ENCODE measurements at places on chromosomes 6 and 20.
A peak's percentile ranks its signal among the peaks of the same experiment; 100 is the strongest.

GRCh38 chr6:38187325-38187724, 367.8 kb downstream of the ZFAND3 start:
- DNase-seq, result peak; percentile 90

- DNase-seq, result no peak
Measured at GRCh38 chr6:149723262-149723661, 5.4 kb upstream of the LATS1 start.

DNA sequence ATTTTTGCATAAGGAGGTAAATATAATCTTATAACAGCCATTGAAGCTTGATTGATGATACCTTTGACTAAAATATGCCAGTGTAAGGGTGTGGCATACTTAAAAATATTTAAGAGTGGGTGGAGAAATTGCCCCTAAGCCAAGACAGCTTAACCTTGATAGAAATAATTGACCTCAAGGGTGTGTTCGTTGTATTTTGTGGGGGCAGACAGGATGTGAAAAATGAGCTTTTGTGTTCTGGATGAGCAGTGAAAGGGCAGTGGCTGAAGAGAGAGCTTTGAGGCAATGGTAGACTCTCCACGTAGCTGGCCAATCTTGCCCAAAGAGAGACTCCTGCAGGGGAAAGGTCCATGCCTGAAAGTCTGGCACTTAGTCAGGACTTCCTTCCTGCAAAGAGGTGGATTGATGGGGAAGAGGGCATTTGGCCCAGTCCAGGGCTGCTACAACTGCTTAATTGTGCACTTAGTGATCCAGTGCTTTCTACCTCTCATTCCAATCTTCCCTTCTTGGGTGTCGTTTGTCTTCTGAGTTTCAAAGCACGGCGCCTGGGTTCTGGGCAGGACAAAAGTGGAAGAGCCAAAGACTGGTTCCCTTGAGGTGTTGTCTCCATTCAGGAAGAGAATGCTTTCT, 15.6 kb upstream of the CD109 start:
- DNase-seq, result no peak

DNA sequence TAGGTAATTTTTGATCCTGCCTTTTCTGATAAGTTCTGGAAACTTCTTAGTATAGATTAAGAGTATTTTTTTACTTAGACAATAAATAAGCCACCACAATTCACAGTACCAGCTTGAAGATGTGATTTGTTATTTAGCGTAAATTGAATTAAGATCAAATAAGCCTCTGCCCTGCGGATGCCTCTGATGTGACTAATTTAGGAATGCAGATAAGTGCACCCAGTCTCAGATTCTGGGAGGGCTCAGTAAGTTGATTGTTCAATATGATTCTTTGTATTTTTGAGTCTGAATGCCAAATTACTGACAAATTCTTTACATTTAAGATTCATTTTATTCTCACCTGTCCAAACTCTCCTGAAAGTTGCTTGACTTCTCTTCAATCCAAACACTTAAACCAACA, 147.5 kb downstream of the THBS2 start:
- DNase-seq, result no peak

GRCh38 chr20:33653218-33653899, 8.8 kb upstream of the C20orf144 start:
- DNase-seq, result peak; percentile 88

DNA sequence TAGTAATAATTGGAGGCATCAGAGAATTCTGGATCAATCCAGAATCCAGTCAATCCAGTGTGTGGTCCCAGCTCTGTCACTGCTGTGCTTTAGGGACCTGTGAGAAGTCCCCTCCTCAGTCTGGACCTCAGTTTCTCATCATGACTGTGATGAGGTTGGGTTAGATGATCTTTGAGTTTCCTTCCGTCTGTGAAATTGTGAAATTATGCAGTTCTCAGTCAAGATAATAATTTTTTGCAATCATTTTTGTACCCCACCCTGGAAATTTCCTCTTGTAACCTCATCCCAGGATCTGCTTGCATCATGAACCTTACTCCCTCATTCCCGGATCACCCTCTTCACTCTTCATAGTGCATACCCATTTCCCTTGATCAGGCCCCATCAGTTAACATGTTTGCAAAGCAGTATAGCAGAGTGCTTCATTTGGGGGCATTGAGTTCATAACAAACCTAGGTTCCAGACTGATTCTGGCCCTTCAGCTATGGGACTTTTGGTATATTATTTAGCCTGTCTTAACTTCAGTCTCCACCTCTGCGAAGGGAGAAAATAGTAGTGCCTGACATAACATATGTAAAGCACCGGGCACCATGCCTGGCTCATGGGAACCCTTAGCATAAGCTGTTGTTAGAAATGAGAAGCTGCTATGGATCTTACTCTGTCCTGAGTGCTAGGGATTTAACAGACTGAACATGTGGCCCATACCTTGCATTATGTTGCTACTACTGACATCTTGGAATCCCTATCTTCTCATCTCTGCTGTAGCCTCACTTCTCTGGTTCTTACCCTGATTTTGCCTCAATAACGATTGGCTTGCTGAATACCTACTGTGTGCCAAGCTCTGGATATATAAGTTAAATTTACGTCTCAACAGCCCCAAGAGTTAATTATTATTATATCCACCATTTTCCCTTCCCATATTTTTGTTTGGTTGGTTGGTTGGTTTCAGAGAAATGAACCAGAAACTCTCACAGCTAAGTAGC, 1.3 kb downstream of the ZNF76 start:
- no peak for DNase-seq

DNA sequence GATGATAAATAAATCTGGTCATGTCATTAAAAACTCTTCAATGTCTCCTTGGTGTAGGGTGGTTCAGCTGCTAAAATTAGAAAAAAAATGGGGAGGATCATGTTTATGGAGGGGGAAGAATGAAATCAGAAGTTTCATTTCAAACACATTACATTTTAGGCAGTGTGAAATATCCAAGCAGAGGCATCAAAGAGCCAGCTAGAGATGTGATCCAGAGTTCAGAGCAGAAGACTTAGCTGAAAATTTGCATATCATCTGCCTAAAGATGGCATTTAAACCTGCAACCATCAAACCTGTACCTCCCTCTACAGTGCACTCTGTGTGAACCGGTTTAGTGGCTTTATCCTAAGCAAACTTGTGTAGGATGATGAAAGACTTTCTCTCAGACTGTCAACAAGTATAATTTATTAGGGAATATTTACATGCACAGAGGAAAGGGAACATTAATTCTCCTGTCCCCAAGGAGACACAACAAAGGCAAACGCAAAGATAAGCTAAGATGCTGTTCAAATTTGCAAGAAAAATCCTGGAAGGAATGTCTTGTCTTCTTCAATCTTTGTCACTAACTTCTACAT, 84.8 kb upstream of the PLEKHG1 start:
- DNase-seq, result no peak

- DNase-seq, result peak; percentile 87
Measured at GRCh38 chr20:1087311-1087905, 31.0 kb upstream of the PSMF1 start.

GRCh38 chr20:9015984-9016324, 52.9 kb upstream of the PLCB4 start:
- no peak for DNase-seq

- no peak for DNase-seq
Measured at GRCh38 chr6:1574083-1574761, 35.5 kb upstream of the FOXC1 start.

DNA sequence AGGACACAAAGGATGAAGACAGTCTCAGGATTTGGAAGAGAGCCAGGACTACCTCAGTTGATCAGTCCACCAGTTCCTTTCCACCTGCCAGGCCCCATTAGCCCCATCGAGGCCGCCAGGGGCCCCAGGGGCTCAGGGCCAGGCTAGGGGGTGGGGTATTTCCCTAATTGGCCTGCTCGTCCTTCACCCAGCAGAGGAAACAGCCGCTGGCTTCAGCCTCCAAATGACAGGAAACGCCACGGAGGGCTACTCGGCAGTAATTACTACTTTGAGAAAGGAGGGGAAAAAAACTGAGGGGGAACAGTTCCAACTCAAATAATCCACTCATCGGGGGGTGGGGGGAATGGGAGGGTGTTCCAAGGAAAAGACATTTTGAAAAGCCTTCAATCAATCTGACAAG, 42.7 kb downstream of the MAFB start:
- no peak for DNase-seq

GRCh38 chr6:27775796-27776184, 136.4 kb downstream of the OR2B2 start:
- no peak for DNase-seq

- no peak for DNase-seq
Measured at GRCh38 chr6:52675372-52675771, 4.5 kb downstream of the TMEM14A start.

- no peak for DNase-seq
Measured at GRCh38 chr20:5056801-5057599, 55.7 kb upstream of the SLC23A2 start.

DNA sequence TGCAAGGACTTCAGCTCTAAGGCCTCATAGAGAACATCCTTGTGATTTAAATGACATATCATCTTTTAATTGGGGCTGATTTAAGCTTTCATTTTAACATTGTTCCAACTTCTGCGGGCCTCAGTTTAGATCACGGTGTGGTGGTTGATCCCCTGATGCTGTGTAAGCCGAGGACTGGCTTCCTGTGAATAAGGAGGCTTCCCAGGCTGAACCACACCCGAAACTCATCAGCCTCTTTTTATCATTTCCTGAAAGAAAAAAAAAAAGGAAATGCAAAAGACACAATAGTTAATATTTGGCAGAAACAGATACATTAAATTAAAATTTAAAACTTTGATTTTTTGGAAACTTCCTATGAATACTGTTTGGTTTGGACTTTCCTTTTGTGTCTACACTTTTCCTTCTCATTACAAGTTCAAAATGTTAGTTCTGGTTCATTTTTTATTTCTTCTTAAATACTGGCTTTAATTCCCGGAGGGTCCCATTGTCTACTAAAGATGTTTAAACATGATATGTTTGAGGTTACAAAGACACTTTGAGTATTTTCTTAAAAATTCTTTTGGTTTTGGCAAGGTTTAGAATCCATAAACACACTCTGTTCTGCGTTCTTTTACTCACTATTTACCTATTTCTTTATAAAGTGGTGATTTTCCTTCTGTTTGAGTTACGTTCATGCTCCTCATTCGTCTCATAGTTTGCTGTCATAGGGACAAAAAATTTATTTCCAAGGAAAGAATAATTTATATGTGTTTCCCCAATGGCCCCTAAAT, 230.0 kb upstream of the SULF2 start:
- DNase-seq, result no peak

- no peak for DNase-seq
Measured at GRCh38 chr6:148846778-148847761, 100.2 kb downstream of the UST start.

GRCh38 chr6:3612341-3613041, 139.0 kb downstream of the PXDC1 start:
- peak; percentile 88 for DNase-seq

DNA sequence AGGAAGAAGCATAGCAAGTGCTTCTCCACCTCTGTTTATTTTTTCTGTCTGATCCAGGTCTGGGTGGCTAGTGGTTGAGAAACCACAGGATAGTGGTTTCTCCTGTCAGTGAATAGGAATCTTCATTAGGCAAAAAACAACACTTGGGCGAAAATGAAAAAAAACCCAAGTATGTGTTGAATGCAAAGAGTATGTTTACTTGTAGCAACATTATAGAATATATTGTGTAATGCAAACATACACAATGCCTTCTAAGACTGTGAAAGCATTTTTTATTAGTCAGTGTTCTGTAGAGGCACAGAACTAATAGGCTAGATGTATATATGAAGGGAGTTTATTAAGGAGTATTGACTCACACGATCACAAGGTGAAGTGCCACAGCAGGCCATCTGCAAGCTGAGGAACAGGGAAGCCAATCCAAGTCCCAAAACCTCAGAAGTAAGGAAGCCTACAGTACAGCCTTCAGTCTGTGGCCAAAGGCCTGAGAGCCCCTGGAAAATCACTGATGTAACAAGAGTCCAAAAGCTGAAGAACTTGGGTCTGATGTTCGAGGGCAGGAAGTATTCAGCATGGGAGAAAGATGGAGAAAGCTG, 111.1 kb downstream of the UST start:
- no peak for DNase-seq

DNA sequence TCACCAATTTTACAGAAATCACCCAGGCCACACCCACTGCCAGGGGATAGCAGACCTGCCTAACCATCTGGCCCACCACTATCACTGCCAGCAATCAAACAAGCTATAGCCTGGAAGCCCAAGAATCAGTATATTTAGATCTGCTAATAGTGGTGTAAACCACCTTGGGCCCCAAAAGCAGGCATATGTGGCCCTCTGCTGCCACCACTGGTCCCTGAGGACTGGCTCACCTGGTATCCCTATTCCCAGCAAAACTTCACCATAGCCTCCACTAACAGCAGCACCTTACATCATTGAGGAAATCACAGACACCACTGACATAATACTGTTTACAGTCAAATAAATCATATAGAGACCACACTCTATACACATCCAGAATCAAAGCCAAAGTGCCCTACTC, 880.4 kb upstream of the MAN1A1 start:
- no peak for DNase-seq

DNA sequence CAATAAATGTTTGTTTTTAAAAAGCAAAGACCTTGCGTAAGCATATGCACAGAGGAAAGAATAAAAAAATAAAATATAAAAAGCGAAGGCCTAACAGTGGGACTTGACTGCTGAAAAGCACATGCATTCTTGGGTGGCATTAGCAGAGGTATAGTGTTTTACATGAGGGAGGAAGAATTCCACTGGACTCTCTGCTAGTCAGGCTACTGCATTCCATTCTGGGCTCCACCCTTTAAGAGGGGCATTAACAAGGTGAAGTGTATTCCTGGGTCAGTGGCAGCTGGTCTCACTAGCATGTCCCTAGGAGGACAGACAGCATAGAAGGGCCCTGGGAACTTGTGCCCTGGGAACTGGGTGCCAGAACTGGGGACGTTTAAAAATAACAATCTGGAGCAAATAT, 134.1 kb downstream of the SOBP start:
- no peak for DNase-seq

GRCh38 chr20:12287575-12287974, 369.9 kb downstream of the BTBD3 start:
- no peak for DNase-seq

DNA sequence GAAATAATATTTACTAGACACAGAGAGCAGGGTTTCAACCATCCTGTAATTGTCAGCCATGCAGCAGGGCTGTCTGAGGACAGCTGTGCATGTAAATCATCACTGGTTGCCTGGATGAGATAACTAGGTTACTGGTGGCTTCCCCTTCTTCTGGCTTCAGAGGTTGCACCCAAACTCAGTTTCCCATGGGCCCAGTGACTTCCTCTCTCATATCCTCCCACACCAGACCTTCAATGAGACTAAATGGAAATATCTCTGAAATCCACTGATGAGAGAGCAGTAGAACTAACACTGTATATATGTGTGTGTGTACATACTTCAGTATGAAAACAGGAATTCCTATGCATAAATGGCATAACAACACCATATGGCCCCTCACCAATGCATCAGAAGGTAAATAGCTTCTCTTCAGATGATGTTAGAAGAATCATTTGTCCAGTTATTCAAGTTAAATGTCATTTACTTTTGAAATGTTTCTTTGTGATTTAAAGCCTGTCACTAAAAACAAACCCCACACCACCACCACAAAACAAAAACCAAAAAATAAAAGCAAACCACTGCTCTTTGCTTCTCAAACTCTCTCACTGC, 51.0 kb upstream of the IL20RA start:
- no peak for DNase-seq

Measured in NCI-H2171 treated with DMSO at 0.1 percent for 48 hours (cell line).